Right hindlimb (tissue), 1 donor: ENCODE measurements at places on chromosomes 2 and 18.

DNA sequence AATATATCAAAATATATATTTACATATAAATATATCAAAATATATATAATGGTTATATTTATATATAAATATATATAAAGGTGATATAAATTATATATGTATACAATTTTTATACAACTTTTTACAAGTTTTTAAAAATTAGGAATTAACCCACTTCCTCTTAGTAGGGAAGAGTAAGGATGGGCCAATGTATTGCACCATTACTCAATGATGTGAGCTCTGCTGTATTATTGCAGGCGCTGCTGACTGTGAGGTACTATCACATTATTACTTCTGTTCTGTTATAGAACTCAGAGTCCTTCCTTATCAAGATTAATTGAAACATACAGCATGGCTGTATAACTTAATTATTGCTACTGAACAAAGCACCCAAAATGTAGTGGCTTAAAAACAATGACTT lies 46.0 kb downstream of the CCDC195 start:
- no peak for DNase-seq

DNA sequence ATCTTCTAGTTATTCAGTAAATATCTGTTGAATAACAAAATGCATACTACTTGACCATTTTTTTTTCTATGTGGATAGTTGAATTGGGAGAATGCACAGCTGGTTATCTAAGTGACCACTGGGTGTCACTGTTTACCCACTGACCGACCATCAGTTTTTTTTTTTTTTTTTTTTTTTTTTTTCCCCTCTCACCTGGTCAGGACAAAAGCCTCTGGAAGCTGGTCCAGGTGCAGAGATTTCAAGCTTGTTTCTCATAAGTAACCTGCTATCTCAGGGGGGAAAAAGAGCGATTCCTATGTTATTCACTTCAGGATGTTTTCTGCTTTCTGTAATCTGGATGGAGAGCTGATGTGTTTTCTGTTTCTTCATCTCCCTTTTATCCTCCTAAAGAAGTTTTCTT lies 256.0 kb downstream of the DCDC2C start:
- DNase-seq, result no peak

DNA sequence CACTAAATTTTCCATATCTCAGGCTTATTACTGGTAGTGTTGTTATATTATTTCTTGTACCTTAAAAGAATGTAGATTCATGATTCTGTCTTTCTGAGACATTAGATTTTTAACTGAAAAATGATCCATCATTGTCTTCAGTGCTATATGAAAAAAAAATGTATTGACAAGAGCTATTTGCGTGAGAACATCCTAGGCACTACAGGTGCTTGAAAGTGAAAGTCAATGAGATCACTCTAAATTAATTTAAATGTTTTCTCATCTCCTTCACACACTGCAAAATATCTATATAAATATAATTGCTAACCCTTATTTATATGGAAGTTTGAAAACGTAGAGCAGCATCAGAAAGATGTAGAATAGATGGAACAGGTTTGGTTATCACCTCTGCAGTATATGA lies 684.6 kb downstream of the TRIB2 start:
- DNase-seq, result no peak

GRCh38 chr2:83967854-83968253 lies 491.2 kb downstream of the SUCLG1 start:
- DNase-seq, result no peak

GRCh38 chr2:134573724-134574123 lies 145.1 kb downstream of the TMEM163 start:
- DNase-seq, result no peak

DNA sequence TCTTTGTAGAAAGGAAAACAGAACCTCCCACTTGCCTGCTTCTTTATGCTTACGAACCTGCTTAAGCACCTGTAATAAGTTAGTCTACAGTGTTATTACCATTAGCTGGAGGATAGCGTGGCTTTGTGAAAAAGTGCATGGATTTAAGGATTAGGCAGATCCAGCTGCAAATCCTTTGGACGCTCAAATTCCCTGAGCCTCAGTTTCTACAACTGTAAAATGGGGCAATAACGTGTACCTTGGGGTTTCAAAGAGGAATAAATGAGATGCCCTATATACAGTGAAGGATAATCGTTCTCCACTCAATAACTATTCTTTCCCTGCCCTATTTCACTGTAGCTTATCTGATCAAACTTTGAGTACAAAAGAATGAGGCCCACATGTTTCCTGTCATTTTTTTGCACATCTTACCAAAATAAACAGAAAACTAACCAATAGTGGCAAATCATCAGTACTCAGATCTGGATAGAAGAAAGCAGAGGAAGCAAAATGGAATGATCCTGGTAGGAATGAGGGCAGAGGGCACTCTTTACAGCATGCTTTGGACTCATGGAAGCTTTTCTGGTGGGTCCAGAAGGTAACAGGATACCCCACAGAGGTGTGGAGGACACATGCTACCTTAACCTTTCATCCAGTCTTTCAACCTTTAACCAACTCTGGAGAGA lies 14.8 kb downstream of the MOGAT1 start:
- DNase-seq, result no peak

- no peak for DNase-seq
Measured at GRCh38 chr2:201024518-201024917, 47.0 kb downstream of the HYCC2 start.

- no peak for DNase-seq
Measured at GRCh38 chr2:30947686-30948085, 140.4 kb upstream of the CAPN13 start.

- no peak for DNase-seq
Measured at GRCh38 chr18:23281626-23282436, 146.5 kb downstream of the CABLES1 start.

GRCh38 chr2:54610700-54611099 lies 112.8 kb upstream of the EML6 start:
- DNase-seq, result no peak
